Stimulated activated CD4-positive, alpha-beta T cell treated with anti-CD3 and anti-CD28 coated beads, Interleukin-12 subunit alpha, Interleukin-12 subunit beta, amount 100 ng/mL, for 48 hours (primary cell): ENCODE measurements at places on chromosomes 13 and 19.

DNA sequence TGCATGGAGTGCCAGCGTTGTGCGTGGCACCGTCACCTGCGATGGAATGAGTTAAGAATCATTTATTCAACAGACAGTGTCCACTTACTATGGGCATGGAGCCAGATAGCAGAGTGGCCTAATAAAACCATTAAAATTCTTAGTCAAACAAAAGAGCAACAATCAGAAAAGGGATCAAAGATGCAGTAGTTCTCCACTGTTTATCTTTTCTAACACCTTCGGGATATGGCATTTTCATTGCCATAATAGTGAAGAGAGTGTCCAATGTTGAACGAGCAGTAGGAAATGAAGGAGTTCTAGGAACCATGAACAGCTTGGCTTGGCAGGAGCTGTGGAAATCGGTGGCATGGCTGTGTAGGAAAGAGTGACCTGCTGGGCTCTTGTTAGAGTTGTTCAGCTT lies 2.0 kb downstream of the TNFSF11 start:
- no peak for DNase-seq

DNA sequence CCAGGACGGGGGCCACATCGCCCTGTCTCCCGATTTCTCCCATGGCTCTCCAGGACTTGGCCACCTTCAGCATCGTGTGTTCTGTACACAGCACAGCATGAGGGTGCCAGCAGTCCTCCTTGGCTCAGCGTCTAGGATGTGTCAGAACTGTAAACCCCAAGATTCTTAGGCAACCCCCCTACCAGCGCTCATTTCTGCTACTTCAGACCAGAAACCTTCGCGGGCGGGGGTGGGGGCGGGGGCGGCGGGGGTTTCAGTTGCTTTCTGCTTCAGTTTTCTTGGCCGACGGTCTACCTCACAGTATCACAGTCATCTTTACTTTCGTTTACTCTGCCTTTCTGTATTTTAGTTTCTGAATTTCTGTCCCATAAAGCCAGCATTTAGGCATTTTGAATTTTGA lies 82.4 kb downstream of the GGACT start:
- peak; percentile 24 for DNase-seq

- no peak for DNase-seq
Measured at GRCh38 chr13:106212386-106213010, 323.0 kb downstream of the EFNB2 start.

DNA sequence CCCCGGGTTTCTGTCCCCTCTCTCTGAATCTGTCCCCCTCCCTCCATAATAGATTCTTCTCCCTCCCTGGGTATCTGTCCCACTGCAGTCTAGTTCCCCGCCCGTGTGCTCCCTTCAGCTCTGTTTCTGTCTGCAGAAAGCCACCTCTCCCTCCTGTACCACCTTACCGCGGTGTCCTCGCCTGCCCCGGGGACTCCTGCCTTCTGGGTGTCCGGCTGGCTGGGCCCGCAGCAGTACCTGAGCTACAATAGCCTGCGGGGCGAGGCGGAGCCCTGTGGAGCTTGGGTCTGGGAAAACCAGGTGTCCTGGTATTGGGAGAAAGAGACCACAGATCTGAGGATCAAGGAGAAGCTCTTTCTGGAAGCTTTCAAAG lies 1.3 kb downstream of the FCGRT start:
- DNase-seq: no peak

DNA sequence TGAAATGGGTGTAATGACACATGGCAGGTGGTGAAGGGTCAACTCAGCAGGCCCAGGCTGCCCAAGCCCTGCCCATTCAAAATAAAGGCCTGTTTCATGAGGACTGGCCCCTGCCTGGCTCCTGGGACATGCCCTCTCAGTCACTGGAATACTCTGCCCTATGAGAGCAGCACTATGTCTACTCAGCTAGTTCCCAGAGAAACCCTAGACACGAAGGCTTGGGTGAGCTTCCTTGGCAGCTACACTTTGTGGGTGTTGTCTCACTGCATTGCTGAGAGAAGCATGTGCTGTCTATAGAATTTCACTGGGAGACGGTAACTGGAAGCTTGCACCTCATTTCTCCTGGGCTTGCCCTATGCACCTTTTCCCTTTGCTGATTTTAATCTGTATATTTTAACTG lies 752.8 kb downstream of the LIG4 start:
- DNase-seq: no peak

- DNase-seq: no peak
Measured at GRCh38 chr13:86882835-86883234, 788.3 kb upstream of the SLITRK5 start.

- no peak for DNase-seq
Measured at GRCh38 chr13:45592758-45593157, 22.8 kb downstream of the ERICH6B start.
